ENCODE measurements at places on chromosomes 7 and 10.

- no peak for DNase-seq
Observed at GRCh38 chr10:47277352-47278151, 22.4 kb upstream of the GDF10 start.

- no peak for DNase-seq
Observed at GRCh38 chr10:132498562-132499366, 38.8 kb upstream of the INPP5A start.

GRCh38 chr10:125158275-125158600 lies 2.1 kb downstream of the CTBP2 start:
- DNase-seq: no peak

DNA sequence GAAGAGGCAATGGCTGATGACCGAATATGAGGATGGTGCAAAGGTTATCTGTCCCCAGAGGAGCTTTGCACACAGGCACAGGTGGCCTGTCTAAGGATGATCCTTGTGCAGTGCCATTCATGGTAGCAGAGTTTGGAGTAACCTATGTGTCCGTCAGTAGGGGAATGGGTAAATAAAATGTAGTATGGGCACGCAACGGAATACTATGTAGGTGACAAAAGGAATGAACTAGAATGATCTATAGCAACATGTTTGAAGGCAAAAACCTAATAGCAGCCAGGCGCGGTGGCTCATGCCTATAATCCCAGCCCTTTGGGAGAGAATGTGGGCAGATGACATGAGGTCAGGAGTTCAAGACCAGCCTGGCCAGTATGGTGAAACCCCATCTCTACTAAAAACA lies 41.6 kb upstream of the ECHDC3 start:
- DNase-seq: no peak

DNA sequence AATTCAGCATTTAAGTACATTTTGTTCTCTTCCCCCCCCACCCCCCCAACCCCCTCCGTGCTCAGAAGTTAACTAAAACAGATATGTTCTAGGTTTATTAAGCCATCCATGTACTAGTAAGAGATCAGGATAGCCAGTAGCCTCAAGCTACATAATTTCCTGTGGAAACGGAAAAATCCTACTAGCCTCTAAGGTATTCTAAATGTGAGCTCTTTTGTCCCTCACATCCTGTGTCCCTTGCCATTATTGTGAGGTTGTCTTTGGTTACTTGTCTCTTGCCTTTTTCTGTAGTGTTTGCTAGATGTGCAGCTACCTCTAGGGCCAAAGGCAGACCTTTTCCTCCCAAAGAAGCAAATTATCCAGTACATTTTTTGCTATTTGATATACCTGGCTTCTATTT lies 92.1 kb downstream of the BTRC start:
- no peak for DNase-seq

- no peak for DNase-seq
Observed at GRCh38 chr7:36045830-36046341, 107.2 kb upstream of the EEPD1 start.

DNA sequence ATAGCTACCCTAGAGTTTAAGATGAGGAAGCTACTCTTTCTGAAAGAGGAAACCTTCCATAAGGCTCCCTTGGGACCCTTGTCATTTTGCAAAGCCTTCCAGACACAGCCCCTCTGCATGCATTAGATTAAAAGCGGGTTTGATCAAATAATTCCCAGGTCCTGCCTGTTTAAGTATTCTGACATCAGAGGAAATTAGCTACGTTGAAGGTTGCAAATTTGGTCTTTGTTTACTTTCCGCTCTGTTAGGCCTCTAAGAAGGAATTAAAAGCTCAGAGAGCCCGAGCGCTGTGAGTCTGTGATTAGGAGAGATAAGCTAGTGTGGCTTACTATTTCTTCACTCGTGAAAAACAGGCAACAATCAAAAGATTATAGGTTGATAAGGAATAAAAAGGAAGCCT lies 1.4 kb upstream of the THSD7A start:
- no peak for DNase-seq

DNA sequence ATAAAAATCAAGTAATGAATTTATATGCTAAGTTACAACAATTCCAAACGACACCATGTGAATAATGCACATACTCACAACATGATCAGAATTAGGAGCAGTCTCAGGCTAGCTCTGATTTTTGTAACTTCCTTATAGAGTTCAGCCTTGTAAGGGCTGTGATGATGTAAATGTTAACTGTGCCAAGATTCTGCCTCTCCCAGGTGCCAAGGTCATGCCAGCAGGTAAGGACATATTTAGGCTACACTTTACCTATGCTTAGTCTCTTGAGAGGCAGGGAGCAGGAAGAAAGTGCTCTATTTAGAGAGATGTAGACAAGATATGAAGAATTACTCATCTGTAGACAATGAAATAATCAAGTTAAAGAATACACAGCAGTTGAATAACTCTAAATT lies 53.6 kb upstream of the AGR3 start:
- DNase-seq: no peak

GRCh38 chr7:135154734-135155133 lies 6.9 kb downstream of the TMEM140 start:
- DNase-seq: no peak

- no peak for DNase-seq
Observed at GRCh38 chr7:153430931-153431330, 621.3 kb upstream of the DPP6 start.

DNA sequence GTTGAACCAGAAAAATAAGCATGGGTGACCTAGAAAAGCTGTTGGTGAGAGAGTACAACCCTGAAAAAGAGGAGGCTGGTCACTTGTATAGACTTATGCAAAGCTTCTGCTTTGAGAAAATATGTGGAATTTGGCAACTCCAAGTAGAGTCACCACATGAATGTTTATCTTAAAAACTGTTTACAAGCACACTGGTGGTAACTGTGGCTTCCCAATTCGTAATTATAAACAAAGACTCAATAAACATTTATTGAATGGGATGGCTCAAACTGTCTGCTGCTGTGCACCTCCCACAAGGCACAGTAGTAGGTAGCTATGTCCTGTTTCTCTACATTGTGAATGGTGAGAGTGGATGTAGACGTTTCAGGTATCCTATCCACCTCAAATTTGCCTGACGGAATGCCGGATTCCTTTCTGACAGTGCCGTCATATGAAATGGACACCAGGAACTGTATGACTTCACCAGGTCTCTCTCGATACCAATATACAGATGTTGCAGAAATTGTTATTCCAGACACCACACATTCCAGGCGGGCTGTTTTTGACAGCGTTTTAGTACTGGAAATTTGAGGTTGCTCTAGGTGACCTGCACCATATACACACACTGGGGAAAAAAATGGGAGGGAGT lies 43.4 kb upstream of the TARP start:
- no peak for DNase-seq

GRCh38 chr7:157046681-157047080 lies 36.2 kb upstream of the MNX1 start:
- DNase-seq: no peak

DNA sequence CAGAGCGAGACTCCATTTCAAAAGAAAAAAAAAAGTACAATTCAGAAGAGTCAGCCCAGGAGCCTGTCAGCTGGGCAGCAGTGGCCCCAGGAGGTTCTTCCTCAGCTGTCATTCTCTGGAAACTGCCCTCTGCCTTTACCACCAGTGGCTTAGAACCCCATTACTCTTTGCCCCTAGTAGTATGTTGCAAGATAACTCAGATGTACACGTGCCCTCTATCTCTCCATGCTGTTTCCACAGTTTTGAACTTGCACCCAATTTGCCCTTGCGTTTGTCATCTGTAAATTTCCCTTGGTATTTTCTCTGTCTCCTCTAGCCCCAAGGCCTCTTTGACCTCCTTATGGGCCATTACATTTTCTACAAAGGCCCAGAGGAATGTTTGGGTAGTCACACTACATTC lies 56.7 kb upstream of the PRKAR2B start:
- DNase-seq: no peak

DNA sequence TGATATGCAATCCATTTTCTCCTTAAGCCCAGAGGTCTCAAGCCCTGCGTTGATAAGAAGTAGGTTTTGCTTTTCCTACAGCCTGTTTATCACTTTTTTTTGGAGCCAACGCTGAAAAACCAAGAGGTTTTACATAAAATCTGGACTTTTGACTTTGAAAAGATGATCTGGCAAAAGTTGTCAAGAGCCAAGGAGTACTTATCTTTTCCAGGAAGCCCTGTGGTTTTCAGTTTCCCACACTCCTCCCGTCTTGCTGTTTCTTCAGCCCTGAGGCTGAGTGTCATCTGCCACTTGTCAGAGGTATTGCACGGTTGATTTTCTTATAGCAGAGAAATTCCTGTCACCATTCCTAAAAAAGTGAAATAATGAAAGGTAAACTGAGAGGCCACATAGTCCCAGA lies 108.7 kb downstream of the TYW1 start:
- DNase-seq: no peak

DNA sequence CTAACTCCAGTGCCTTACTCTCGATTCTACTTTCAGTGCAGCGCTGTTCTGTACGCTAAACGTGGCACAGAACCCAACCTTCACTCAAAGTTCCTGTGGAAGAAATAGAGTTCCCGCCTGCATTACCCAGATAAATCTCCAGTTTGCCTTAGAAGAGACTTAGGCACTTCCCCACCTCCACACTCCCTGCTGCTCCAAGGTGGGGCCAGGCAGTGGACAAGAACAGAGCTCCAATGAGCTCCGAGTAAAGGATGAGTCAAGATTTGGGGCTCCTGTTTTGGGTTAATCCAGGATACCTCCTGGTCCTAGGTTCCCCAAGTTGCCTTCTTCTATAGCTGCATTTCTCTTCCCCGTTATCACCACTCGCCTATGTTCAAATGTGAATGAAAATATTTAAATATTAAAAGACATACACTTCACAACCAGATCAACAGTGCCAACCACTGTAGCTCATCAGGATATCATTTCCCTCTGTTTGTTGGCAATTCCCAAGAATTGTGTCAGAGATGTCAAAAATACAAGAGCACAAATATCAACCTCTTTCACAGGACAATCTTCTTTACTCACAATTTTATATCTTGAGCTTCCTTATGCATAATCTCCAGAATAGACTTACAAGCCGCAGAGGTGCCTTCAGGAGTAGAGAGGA lies 48.0 kb downstream of the MALSU1 start:
- DNase-seq: no peak

DNA sequence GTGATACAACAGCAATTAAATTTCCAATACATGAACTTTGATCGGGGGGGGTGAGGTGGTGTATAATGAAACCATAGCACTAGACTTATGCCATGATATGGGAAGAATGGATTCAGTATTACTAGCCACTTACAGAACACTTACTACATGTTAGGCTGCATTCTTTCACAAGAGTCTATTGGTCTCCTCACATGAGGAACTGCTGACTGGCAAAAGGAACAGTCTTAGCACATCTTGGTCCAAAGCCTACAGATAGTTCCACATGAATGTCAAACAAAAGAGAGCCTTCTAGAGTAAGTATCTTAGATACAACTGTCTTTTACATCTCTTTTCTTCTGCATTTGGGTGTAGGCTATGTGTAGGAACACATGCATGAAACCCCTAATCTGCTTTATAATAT lies 115.9 kb upstream of the DNAJB12 start:
- no peak for DNase-seq

GRCh38 chr7:149580328-149580727 lies 82.7 kb upstream of the ZNF746 start:
- DNase-seq: no peak

DNA sequence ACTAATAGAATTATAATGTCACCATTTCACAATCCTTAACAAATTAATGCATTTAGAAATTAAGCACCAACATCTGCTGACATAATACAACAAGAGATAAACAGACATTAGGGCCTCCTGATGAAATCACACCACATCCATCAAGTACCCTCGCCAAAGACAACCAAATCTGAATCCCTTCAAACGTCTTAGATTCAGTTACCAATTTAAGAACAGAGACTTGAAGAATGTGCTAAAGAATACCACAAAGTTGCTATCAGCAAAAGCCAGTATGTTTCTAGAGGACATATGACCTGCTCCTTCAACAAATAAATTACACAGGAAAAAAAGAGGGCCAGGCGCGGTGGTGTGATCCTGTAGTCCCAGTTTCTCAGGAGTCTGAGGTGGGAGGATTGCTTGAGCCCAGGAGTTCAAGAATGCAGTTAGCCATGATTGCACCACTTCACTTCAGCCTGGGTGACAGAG lies 144.5 kb downstream of the REEP3 start:
- DNase-seq: no peak
